ENCODE measurements at places on chromosomes 4 and X. TPM values are rescaled to one million over a fixed set of nuclear protein-coding genes. Genes with fewer than 3 reads are reported as not detected.
A peak's percentile ranks its signal among the peaks of the same experiment; 100 is the strongest.

DNA sequence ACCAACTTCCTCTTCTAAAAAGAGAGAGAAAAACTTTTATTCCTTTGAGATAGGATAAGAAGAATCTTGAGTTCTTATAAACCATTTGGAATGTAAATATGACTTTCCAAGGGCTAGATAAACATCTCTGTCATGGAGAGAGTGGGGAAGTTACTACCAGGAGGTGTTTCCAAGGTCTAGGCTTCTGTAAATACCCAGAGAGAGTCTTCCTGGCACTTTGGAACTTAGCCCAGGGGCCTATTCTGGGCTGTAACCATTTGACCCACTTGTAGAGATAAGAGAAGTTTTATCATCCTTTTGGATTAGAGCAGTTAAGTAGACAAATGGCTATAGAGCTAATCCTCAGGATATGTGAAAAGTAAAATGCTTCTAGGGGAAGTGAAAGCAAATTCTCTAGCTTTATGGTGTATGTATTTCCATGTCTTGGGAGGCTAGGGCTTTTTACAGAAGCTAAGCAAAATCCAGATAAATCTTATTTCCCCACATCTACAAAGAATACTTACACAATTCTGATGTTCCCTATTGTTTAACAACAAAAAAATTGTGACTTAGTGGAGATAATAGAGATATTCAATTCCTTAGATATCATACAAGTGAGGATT lies 51.1 kb downstream of the MCUB start:
- no peak overlapping the region for H3K27ac ChIP-seq
- no peak overlapping the region for H3K4me3 ChIP-seq
- peaks cover 6% of the 10 kb centered on the region for H3K36me3 ChIP-seq

- H3K36me3 ChIP-seq = no peaks in the 10 kb centered on the region
- H3K4me1 ChIP-seq = no peaks in the 10 kb centered on the region
- no peak for DNase-seq
- no peaks in the 10 kb centered on the region for H3K27me3 ChIP-seq
- no peak overlapping the region for H3K27ac ChIP-seq
These were observed 171.0 kb downstream of the GALNTL6 start for GRCh38 chr4:171983935-171984805.

DNA sequence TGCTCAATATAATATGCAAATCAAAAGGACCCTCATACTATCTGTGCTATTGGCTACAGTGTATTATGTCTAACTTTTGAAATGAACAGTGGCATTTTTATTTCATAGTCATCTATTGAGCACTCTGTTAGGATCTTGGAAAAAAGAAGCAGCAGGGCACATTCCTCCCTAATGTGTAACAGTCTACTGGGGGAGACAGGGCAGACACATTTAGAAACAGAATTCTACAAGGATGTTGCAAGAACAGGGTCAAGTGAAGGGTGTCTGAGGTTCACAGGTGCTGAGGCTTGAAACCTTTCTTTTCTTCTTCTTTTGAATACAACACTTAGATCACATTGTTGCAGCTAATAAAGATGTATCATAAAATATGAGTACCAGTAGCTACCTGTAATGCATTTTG lies 129.7 kb upstream of the SLC4A4 start:
- H3K4me1 ChIP-seq = no peaks in the 10 kb centered on the region
- no peak overlapping the region for H3K27ac ChIP-seq
- H3K4me3 ChIP-seq = no peak overlapping the region
- H3K36me3 ChIP-seq = no peaks in the 10 kb centered on the region

- no peak overlapping the region for H3K27ac ChIP-seq
- H3K27me3 ChIP-seq = no peaks in the 10 kb centered on the region
- H3K4me3 ChIP-seq = no peak overlapping the region
- peaks cover 4% of the 10 kb centered on the region for H3K4me1 ChIP-seq
- H3K36me3 ChIP-seq = no peaks in the 10 kb centered on the region
These were observed 150.6 kb downstream of the CHIC2 start for GRCh38 chr4:53913771-53914170.

DNA sequence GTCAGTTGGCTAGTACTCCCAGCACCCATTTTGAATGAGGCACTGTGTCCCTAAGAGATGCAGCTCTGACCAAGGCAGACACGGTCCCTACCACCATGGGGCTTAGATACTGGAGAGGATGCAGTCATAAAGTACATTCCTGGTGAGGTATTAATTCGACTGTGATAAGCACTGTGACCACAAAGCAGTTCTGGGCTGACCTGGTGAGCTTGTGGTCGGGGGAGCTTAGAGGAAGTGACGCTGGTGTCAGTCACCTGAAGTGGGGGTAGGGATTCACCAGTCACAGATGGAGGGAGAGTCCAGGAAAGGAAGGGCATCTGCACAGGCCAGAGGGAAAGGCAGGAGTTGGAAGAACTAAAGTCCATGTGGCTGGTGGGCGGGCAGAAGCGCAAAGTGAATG lies 15.8 kb upstream of the CLTRN start:
- no peak overlapping the region for H3K27ac ChIP-seq
- H3K36me3 ChIP-seq = no peaks in the 10 kb centered on the region
- peaks cover 10% of the 10 kb centered on the region for H3K4me1 ChIP-seq
- no peaks in the 10 kb centered on the region for H3K27me3 ChIP-seq
- no peak for DNase-seq
- H3K4me3 ChIP-seq = no peak overlapping the region

GRCh38 chrX:107567370-107567769 lies 60.9 kb upstream of the PRPS1 start:
- DNase-seq = no peak
- H3K27ac ChIP-seq = no peak overlapping the region
- no peaks in the 10 kb centered on the region for H3K4me1 ChIP-seq
- H3K36me3 ChIP-seq = no peaks in the 10 kb centered on the region
- H3K27me3 ChIP-seq = no peaks in the 10 kb centered on the region

The APLN gene
- total RNA-seq = 0.11 TPM

The BMP3 gene
- not detected for total RNA-seq

The GPC3 gene
- not detected for total RNA-seq

The DUX4 gene
- total RNA-seq = not detected

- H3K27ac ChIP-seq = no peak overlapping the region
- H3K36me3 ChIP-seq = no peaks in the 10 kb centered on the region
- H3K27me3 ChIP-seq = no peaks in the 10 kb centered on the region
- peak; percentile 17 for DNase-seq
- H3K4me1 ChIP-seq = no peaks in the 10 kb centered on the region
These were observed 49.6 kb downstream of the MAP7D2 start for GRCh38 chrX:20066968-20067708.

Data from CD8-positive, alpha-beta memory T cell (primary cell).